ENCODE measurements at places on chromosomes 16 and 17.

- no peak for DNase-seq
Measured at GRCh38 chr16:2526135-2526534, 5.1 kb downstream of the CEMP1 start.

DNA sequence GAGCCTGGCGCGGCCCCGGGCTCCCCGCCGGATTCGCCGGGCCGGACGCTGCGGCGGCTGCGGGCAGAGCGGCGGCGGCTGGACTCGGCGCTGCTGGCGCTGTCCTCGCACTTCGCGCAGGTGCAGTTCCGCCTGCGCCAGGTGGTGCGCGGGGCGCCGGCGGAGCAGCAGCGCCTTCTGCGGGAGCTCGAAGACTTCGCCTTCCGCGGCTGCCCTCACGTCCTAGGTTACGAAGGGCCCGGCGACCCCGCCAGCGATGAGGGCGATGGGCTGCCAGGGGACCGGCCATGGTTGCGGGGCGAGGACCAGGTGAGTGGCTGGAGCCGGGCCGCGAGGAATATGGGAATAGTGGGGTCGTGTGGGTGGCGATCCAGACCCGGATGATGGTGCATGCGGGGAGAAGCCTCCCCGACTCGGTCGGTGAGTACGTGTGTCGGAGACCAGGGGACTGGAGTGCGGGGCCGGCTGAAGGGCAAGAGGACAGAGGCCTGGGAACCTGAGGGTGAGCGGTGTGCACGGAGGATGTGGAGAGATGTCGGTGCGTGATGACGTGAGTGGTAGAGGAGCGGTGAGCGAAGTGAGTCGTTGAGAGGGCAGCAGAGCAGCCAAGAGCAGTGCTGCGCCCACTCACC, 517 bp downstream of the RUNDC1 start:
- peak; percentile 64 for DNase-seq

DNA sequence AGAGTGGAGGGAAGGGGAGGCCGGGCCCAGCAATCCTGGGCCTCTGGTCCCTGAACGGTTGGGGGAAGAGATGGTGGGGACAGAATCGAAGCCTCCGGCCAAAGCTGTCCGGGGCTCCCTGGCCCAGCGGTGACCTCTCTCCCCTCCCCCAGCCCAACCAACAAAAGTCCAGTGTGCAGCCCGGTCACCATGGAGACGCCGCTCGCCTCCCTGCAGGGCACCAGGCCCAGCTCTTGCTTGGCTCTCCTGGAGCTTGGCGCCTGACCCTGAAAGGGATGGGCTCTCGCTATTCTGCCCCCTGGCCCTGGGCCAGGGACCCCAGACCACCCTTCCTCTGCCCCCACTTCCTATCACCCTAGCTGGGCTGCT, 1.3 kb downstream of the METRN start:
- no peak for DNase-seq

- no peak for DNase-seq
Measured at GRCh38 chr16:55330781-55331647, 7.0 kb downstream of the IRX6 start.

DNA sequence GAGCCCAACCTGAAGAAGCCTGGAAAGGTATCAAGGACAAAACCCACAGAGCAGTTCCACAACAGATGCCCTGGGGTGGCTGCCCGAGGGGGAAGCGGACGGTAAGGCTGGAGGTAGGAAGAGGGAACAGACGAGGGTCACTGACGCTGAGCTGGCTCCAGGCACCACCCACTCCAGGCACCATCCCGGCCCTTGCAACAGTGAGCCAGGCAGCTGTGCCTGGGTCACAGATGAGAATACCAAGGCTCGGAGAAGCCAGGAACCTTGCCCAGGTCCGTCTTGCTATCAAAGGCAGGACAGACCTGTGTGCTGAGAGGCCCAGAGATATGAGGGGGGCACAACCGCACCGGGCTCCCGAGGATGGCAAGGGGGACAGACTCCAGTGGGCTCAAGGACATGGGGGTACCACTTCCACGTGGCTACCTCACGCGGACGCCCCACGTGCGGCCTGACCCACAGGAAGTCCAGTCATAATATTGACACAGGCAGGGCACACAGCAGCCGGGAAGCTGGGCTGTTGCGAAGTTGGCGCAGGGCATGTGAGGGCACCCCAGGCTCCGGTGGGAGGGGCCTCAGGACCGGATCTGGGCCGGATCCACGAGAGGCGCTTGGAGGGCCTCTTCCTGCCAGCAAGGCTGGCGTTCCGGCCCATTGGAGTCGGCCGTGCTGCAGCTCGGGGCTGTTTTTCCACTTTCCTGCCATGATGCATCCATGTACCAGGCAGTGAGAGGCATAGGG, 29.9 kb downstream of the PEMT start:
- DNase-seq = no peak

DNA sequence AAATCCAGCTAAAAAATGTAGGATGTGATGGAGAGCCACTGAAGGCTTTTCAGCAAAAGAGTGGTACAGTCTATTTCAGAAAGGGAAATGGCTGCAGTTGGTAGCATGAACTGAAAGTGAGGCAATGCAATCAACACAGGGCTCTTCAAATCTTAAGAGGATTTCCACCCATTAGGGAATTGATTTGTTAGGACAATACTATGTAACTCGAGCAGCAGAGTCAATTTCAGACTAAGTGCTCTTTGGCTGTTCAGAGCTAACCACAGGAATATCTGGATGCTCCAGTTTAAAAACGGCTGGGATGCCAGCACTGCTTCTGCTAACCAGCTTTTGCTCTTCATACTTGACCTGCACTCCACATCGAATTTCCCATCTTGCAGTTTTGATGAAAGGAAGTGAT, 24.6 kb downstream of the CACNG1 start:
- DNase-seq = no peak

DNA sequence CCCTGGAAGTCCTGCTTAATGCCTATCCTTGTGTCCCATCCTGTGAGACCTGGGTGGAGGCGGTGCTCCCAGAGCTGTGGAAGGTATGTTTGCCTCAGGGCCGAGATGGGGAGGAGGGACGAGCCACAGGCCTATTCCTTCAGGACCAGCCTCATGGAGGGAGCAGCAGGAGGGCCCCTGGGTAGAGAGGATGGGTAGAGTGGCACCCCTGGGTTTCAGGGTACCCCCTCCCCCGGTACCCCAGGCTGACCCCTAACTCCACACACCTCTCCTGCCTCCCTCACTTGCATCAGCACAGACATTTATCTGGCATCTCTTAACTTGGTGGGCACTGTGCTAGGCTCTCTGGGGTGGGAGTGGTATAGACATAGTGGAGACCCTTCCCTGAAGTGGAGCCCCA, 7.1 kb downstream of the ASB16 start:
- DNase-seq = no peak

GRCh38 chr16:2712546-2712945, 7.5 kb downstream of the PRSS27 start:
- no peak for DNase-seq

DNA sequence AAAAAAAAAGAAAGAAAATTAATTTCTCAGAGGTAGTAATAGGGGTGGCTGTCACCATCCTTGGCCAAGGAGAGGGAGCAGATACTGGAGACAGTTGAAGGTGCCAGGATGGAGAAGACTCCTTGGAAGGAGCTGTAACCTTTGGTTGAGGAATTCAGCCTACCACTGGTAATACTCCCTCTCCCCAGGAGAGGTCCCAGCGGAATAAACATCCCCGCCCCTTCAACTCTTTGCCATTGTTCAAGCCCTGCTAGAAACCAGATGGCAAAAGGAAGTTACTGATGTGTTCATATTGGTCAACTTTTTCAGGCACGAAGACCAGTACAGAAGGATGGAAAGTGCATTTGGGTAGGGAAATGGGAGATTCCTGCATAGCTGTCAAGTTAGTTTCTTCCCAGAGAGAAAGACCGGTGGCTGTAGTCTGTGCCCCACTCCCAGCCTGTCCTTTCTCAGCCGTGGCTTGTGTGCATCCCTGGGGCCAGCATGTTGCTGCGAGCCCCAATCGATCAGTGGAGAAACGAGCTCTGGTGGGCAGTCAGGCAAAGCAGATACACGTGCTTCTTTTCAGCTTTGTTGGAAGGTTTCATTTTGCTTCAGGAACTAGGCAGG, 612.1 kb downstream of the MAF start:
- no peak for DNase-seq

GRCh38 chr16:85256190-85256739, 144.0 kb upstream of the CIBAR2 start:
- DNase-seq = no peak

DNA sequence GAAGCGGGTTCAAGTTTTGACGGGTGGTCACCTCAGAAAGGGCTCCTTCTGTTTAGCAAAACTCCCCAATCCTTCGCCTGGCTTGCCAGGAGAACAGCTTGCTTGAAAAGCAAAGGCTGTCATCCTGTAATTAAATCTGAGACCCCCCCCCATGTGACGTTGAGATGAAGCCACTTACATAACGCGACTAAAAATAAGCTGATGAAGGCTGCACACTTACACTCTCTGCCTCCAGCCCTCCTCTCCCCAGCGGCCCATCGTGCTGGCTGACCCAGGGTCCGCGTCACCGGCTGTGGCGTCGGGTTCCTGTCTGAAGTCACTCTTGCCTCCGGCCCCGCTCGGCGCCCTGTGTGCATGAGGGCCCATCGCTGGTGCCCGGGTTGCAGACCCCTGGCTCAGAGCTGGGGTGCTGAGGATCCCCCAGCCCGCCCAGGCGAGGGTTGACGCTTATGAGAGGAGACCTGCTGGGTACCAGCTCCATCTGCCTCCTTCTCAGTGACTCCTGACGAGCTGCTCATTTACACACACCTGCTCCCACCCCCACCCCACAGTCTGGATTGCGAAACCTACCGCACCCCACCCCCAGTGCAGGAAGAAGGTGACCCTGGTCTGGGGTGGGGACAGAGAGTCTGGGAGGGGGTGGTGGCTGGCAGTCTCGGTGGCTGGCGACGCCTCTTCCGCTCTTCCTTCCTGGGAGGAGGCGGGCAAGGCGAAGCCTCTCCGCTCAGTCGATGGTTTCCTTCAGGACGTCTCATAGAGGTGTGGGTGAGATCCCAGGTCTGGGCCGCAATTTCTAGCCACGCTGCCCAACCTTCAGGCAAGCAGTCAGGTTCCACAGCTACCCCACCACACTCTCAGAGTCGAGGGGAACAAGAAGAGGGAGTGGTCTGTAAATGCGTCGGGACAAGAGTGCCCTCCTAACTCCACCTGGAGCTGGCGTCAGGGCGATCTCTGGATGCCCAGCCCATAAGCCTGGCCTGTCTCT, 3.1 kb upstream of the BAIAP2 start:
- no peak for DNase-seq

GRCh38 chr17:6479622-6480302, 35.5 kb downstream of the PIMREG start:
- no peak for DNase-seq

DNA sequence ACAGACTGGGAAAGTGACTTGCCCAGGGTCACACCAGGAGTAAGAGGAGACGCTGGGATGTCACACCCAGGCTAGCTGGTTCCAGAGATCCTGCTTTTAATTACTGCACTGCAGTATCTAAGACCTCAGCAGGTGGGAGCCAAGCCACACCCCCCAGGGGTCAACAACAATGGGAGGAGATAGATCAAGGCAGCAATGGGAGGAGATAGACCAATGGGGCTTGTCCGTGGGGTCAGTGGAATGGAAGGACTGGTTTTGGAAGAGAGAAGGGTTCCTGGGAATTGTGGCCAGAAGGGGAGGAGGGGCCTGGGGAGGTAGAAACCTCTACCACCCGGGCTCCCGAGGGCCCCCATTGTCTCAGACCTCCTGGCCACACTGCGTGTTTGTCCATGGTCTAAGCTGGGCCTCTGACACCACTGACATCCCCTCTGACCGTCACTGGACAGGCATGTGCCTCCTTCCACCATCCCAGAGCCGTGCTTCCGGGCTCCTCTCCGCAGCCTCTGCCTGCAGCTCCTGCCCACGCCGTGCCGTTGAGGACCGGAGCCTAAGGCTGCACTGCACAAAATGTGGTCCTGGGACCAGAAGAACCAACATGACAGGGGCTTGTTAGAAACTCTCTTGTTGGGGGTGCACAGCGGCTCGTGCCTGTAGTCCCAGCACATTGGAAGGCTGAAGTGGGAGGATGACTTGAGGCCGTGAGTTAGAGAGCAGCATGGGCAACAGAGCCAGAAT, 69.8 kb upstream of the RPH3AL start:
- no peak for DNase-seq

- no peak for DNase-seq
Measured at GRCh38 chr17:9032583-9032982, 11.3 kb downstream of the NTN1 start.

GRCh38 chr16:14043278-14043677, 27.8 kb upstream of the MRTFB start:
- no peak for DNase-seq

DNA sequence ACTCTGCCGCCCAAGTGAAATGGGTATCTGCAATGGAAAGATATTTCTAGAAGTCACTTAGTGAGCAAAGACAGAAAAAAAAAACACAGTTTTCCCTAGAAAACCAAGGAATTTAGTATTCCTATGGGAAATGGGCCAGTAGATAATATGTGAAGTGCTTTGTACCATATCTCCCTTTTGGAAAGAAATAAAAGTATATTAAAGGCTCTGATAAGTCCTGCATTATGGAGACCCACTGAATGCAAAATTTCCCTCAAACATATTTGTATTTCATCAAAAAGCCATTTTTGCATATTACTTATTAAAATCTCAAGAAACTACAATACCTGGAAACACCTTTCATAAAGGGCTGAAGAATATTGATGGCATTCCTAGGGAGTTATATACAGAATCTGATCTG, 51.6 kb upstream of the DYNLRB2 start:
- no peak for DNase-seq

GRCh38 chr17:3015890-3016289, 47.5 kb downstream of the OR1D5 start:
- DNase-seq = no peak

- no peak for DNase-seq
Measured at GRCh38 chr17:13920413-13920812, 148.9 kb upstream of the COX10 start.

DNA sequence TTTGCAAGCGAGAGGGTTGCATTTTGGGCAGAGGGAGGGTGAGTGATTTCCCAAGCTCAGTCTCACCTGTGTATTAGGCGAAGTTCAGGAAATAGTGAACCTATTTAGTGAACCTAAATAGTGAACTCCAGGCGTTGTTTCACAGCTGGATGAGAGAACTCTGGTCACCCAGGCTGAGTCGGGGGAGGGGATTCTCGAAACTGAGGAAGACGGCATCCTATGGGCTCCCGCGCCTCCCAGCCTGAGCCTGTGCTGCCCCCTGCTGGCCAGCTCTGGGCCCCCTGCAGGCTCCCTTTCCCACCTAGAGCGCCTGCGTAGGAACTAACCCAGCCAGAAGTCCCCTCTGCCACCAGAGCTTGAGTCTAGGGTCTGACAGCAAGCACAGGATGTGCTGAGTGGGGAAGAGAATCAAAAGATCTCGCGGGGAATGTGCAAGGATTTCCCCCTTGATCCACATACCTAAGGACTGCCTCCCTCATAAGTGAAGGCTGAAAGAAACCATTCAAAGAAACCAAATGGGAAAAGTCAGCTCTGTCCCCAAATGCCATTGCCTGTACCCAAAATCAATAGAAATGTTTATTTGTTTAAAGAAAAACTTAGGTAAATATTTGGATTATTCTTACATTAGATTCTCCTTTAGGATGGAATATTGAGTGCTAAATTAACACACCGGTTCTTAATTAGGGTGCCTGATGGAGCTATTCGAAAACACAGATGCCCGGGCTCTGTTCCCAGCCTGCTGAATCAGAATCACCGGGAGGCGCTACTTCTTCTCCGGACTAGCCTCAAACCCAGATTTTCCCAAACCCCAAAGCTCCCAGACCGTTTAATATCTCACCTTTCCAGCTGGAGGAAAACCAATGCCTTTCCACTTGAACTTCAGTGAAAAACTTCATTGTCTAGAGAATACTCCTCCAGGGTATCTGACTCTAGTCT, 14.8 kb upstream of the MARVELD3 start:
- DNase-seq = peak; percentile 81

GRCh38 chr16:75193265-75193650, 13.7 kb downstream of the CTRB2 start:
- no peak for DNase-seq

GRCh38 chr17:62870552-62870971, 62.4 kb upstream of the MARCHF10 start:
- DNase-seq = no peak

All from activated T-cell treated with anti-CD3 and anti-CD28 coated beads for 48 hours (primary cell).